Activated CD4-positive, CD25-positive, alpha-beta regulatory T cell treated with anti-CD3 and anti-CD28 coated beads, Interleukin-2, amount 50 U/mL, for 24 hours (primary cell): ENCODE measurements at places on chromosomes 12 and 14.
A peak's percentile ranks its signal among the peaks of the same experiment; 100 is the strongest.

DNA sequence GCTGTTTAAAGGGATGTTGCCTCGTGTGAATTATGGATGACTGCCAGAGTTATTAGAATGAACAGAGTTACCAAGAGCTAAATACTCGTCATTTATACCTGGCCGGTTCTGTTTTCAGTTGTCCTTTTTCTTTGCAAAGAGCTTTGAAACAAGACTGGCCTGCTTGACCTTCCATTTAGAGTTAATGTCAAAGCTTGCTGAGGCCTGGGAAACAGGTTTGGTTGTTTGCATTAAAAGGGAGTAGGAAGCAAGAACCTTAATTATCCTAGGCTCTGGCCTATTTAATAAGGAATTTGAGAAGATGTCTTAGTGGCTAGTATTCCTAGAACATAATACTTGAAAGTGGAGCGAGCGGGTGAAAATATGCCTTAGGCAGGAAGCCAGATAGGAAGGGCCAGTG is 233.3 kb downstream of the CACNA1C start:
- ATAC-seq = no peak

GRCh38 chr12:19596434-19597166 is 157.3 kb downstream of the AEBP2 start:
- no peak for ATAC-seq

DNA sequence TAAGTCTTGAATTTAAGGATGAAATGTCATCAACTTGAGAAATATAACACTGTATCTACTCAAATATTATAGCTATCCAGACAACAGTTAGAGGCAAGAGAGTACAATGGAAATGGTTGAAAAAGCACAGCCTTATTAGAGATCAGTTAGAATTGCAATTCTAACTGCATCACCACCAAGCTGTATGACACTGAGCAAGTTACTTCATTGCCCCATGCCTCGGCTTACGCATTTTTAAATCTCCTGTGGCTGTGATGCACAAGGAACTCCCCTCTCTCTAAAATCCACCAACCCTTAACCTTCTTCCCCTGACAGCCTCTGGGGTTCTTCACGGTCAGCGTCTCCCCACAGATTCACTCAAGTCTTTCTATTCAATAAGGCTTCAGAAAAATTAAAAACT is 75.1 kb downstream of the MED13L start:
- no peak for ATAC-seq

- ATAC-seq = no peak
Measured at GRCh38 chr14:23307687-23308644, 1.3 kb downstream of the BCL2L2 start.

GRCh38 chr12:119699199-119699760 is 31.3 kb downstream of the PRKAB1 start:
- no peak for ATAC-seq

DNA sequence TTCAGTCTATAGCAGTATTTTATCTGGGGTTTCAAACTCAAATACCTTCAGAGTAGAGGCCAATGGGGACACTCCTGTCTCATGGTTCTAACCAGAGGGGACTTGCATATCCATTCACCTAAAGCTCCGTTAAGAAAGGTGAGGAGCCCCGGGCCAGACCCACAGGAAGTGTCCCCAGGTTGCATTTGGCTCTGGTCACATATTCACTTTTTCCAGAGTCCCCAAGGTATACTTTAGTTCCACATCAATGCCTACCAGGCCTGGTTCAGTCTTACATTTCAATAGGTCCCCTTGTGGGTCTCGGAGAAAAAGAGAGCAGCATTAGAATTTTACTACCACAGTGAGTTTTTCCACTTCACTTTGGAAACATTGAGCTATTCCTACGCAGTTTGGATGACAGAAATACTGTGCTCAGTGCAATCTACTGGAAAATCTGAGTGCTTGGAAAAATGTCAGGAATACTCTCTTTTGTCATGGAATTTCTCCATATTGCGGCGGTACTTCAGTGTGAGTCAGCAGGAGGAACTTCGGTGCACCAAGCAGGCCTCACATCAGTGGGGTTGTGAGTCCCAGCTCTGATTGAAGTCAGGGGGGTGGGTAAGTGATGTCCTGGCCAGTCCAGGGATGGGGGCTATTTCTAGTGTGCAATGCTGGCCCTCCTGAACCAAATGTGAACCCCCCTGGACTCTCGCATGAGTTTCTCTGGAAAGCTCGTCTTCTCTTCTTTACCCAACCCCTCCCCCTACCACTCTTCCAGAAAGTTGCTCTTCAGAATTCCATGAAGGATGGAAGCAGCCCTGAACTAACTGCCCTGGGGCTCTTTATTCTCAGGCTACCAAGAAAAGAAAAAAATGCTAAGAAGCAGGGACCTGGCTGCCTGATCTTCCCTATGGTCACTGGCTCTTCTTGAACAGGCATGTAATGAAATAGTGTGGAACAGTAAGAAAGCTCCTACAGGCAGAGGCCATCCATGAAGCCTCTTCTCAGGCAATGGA is 184.7 kb downstream of the PRKCH start:
- ATAC-seq = no peak

DNA sequence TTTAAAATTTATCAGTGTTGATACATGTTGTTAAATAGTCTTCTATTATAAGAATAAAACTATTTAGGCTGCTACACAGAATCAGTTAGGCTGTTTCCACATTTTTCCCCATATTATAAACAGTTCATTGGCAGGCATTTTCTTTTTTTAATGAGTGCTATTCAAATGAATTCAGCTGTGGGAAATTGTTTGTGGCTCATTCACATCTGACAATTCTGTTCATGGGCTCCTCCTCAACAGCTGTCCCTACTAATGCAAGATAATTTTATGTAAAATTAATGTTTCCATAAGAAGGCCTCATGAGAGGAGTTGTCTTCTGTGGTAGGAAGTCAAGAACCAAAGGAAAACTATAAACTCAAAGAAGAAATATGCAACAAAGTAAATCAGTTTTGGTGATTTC is 218.0 kb downstream of the PPFIA2 start:
- no peak for ATAC-seq

GRCh38 chr12:29146196-29146595 is 2.9 kb upstream of the FAR2 start:
- no peak for ATAC-seq

DNA sequence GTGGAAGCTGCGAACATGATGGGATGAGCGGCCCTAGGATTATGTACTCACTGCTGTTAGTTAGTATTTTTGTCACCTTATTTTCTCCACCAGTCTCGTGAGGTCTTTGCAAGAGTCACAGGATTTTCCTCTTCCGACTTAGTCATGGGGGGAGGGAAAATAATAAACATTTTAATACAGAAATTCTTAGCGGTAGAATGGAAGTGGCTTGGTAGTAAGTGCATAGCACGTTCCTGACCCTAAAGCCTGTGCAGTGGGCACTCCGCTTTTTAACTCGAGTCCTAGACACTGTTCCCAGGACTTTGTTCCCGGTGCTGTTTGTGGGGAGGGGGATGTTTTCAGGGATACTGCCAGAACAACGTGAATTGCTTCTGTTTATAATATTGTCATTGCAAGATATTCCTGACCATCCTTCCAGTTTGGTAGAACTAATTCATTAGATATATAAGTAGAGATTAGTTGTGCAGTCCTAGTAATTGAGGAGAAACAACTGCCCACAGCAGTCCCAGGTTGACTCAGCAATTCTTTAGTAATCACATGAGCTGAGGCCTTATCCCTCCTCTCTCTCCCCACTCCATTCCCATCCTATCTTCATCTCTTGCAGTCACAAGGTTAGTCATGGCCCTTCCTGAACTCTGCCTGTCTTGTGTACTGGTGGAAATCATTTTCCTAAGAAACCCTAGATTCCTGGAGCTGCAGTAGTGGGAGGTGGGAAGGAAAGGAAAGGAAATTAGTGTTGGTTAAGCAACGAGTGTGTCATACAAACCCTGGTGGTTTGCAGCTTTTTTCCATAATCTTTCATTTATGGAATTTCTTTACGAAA is 799 bp downstream of the SLC38A6 start:
- ATAC-seq = no peak

GRCh38 chr14:90755661-90756304 is 60.4 kb downstream of the TTC7B start:
- ATAC-seq = no peak

GRCh38 chr12:40727774-40728483 is 35.7 kb downstream of the CNTN1 start:
- ATAC-seq = no peak

GRCh38 chr12:72081777-72082176 is 143.1 kb downstream of the TPH2 start:
- no peak for ATAC-seq

- ATAC-seq = no peak
Measured at GRCh38 chr14:68306265-68306933, 486.5 kb downstream of the ZFP36L1 start.

DNA sequence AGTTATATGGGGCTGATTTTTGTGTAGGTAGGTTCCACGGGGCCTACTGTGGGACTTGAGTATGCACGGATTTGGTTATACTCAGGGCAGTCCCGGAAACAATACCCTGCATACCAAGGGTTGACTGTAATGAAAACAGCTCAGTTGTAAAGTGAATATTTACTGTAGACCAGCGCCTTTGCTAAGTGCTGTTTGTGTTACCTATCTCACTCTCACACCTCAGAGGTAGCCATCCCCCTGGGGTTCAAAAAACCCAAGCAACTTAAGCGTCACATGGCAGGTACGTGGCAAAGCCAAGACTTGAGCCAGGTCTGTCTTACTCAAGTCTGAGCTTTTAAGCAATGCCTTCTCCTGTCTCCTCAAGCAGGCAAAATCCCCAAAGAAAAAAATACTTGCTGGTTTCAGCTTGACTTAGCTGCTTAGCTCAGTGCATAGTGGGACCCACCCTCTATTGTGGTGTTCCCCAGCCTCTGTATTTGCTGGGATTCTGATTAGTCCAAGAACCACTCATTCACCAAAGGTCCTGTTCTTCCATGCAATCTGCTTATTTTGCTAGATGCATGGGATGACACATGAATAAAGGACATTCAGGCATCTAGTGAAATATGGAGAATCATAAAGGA is 34.2 kb upstream of the STRN3 start:
- ATAC-seq = no peak

DNA sequence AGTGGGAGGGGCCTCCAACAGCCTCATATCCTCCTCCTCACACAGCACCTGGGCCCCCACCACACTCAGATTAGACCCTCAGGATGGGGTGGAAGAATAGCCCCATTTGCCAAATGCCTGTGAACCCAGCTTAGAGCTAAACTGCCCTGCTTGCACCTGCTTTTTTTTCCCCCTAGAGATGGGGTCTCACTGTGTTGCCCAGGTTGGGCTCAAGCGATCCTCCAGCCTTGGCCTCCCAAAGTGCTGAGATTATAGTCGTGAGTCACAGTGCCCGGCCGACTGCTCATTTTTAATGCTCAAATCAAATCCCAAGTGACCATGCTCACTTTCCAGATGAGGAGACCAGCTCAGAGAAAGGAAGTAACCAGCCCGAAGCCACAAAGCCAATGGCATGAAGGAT is 27.1 kb downstream of the TESC start:
- ATAC-seq = no peak

- ATAC-seq = no peak
Measured at GRCh38 chr12:43883748-43884147, 47.9 kb downstream of the TMEM117 start.

DNA sequence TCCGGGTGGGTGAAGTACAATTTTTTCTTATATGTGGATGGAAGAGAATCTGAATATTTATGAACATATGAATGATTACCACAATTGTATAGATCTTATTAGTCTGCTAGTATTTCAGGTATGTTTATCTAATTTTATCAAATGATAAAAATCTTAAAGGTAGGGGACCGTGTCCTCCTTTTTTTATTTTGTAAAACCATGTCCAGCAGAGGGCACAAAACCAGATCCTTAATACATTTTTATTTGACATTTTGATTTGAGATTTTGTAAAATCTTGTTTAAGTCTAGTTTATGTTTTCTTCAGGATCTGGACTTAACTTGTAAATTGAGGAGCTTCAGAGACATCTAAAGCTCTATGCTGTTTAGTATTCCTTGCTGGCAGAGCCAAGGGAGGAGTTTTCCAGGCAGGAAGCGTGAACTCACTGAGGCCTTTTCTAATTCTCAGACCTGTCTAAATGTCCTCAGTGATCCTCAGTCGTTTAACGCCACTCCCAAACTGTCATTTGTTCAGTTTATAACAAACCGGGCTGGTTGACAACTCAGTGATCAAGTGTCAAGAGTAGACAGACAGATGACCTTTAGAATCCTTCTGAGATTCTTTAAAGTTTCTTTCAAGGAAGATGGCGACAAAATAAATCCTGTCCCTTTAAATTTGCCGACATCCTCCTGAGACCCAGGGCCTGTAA is 263.9 kb downstream of the KTN1 start:
- ATAC-seq = no peak

DNA sequence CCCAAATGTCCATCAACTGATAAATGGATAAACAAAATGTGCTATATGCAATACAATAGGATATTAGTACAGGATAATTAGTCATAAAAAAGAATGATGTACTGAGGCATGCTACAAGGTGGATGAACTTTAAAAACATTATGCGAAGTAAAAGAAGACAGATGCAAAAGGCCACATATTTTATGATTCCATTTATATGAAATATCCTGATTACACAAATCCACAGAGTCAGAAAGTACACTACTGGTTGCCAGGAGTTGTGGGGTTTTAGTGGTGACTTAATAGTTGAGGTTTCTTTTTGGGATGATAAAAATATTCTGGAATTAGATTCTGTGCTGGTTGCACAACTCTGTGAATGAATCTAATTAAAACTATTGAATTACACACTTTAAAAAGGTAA is 12.6 kb downstream of the TRIM9 start:
- ATAC-seq = no peak

- peak; percentile 2 for ATAC-seq
Measured at GRCh38 chr12:133129368-133130037, 571 bp downstream of the ZNF891 start.

GRCh38 chr12:26723379-26724308 is 109.3 kb downstream of the ITPR2 start:
- ATAC-seq = no peak

DNA sequence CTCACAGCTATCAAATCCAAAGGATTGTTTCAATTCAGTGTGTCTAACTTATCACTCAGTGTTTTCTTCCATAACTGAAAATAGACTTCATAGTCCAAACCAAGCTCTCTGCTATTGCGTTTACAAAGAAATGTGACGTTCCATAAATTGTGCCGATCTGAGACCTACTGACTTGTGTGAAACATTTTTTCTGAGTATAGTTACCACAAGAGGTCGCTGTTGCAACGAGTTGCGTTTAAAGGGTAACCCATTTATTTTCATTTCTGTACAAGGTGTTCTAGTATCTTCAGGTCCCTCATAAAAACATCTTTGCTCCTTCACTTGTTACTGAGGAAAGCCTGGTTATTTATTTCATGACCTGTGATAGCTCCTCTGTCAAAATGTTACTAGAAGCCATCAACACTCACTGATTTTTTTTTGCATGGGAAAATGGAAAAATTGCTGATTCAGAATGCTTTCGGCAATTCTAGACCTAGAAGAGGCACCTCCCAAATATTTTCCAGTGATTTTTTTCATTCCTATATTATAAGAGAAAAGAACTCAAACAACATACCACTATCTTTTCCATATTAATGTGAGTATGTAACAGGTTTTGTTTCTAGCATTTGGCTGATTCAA is 60.9 kb upstream of the OR4E1 start:
- peak; percentile 52 for ATAC-seq
